ENCODE measurements at places on chromosomes 13 and 19. TPM values are rescaled to one million over a fixed set of nuclear protein-coding genes. Genes with fewer than 3 reads are reported as not detected.

DNA sequence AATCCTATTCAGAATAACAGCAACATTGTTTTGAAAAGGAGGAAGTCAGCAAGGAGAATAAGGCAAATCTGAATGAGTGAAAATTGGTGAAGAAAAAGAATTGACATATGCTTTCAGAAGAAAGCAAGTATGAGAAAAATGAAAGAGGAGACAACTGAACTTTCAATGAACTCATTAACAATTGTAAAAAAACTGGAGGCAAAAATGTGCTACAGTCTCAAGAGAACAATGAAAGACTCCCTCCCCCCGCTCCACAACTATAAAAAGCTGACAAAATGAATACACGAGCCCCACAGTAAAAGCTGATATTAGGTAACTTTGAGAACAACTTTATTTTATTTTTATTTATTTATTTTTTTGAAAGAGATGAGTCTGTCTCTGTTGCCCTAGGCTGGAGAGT, 373.1 kb downstream of the DIAPH3 start:
- H3K36me3 ChIP-seq, result no peaks in the 10 kb centered on the region
- H3K4me3 ChIP-seq, result no peak overlapping the region
- no peak overlapping the region for H3K27ac ChIP-seq
- H3K27me3 ChIP-seq, result no peaks in the 10 kb centered on the region
- DNase-seq, result no peak

DNA sequence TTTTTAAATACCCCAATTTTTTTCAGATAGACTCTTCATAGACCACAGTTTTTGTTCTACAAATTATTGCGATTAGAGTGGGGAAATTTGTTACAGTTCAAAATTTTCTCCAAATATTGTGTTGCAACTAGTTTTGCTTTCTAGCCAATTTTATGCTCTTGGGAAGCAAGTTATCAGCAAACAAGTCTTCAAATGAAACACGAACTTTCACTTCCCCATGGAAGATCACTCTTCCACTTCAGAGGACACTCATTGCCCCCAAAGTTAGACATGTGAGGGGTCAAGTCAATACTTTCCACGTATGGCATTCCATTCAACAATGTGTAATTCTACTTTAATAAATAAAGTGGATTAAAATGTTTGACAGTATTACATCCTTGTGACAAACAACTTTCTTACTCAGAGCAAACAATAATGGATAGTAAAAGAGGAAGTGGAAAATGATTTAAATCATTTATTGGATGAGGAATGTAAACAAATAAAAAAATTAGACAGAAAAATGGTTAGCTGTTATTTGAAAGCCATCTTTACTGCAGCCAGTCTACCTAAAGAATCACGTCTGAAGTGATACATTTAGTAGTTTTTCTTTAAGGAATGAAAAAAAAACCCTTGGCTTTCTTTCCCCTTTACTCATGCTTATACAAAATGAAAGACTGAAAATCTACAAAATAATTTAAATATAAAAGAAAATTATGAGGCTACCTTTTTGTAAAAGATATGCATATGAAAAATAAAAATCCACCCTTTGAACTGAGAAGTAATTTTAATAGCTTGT, 41.2 kb upstream of the TNFSF11 start:
- peaks cover 3% of the 10 kb centered on the region for H3K4me1 ChIP-seq
- no peaks in the 10 kb centered on the region for H3K36me3 ChIP-seq
- no peak overlapping the region for H3K4me3 ChIP-seq
- no peak for DNase-seq

- H3K4me1 ChIP-seq, result no peaks in the 10 kb centered on the region
- no peaks in the 10 kb centered on the region for H3K27me3 ChIP-seq
- no peak for DNase-seq
- no peak overlapping the region for H3K27ac ChIP-seq
- H3K36me3 ChIP-seq, result no peaks in the 10 kb centered on the region
Observed at GRCh38 chr13:103810026-103810425, 743.8 kb upstream of the SLC10A2 start.

Gene SLC1A6
- total RNA-seq, result not detected

- no peak for DNase-seq
- peaks cover 18% of the 10 kb centered on the region for H3K4me1 ChIP-seq
- no peaks in the 10 kb centered on the region for H3K27me3 ChIP-seq
- peak overlapping the region; percentile 92 for H3K4me3 ChIP-seq
- H3K27ac ChIP-seq, result peak overlapping the region; percentile 66
Observed at GRCh38 chr19:11507370-11508078, 1.9 kb upstream of the ZNF653 start.

GRCh38 chr13:38024431-38024830, 154.9 kb upstream of the TRPC4 start:
- no peaks in the 10 kb centered on the region for H3K36me3 ChIP-seq
- no peaks in the 10 kb centered on the region for H3K4me1 ChIP-seq
- H3K27ac ChIP-seq, result no peak overlapping the region
- DNase-seq, result no peak
- H3K4me3 ChIP-seq, result no peak overlapping the region

DNA sequence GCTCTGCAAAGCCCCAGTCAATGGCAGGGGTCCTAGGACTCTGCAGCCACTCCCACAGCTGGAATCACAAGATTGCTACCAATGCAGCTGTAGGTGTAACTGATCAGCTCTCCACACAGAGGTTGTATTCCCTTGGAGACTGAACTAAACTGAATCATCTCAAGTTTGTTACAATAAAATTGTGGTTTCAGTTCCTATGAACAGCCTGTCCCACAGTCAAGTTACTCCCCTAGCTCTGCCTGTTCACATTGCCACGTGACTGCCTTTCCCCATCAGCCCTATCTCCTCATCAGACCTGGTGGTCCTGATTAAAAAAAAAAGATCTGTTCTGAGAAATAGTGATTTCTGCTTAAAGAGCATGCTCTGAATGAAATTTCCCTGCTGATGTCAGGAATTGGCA, 287.9 kb upstream of the NBEA start:
- no peaks in the 10 kb centered on the region for H3K36me3 ChIP-seq
- H3K4me1 ChIP-seq, result no peaks in the 10 kb centered on the region
- H3K4me3 ChIP-seq, result no peak overlapping the region
- no peak for DNase-seq
- no peaks in the 10 kb centered on the region for H3K27me3 ChIP-seq

DNA sequence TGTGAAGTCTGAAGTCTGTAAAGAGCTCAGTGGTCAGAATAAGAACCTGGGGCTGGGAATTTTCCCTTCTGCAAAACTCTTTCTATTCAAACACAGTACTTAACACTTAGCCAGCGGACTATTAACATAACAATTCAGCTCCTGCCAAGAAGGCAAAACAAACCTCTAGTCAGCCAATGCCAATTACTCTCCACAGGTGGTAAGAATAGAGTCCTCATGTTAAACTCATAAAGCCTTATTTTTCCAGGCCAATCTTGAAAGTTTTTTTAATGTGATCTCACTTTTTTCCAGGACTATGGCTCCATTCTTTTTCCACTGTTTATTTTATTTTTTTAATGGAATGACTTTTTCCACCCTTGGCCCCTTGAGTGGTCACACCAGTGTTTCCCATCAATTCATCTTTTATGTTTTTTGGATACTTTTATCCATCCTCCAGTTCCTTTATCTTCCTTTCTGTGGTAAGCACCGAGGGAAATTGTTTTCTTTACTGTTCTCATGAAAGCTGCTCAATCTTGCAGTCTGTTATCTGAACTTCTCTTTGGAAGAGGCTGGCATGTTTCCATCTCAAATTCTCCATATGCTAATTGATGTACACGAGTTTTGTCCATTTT, 217.3 kb downstream of the LHFPL6 start:
- no peak overlapping the region for H3K4me3 ChIP-seq
- H3K4me1 ChIP-seq, result no peaks in the 10 kb centered on the region
- no peaks in the 10 kb centered on the region for H3K36me3 ChIP-seq
- no peak overlapping the region for H3K27ac ChIP-seq
- peaks cover 6% of the 10 kb centered on the region for H3K27me3 ChIP-seq

Gene KLK10
- not detected for total RNA-seq

GRCh38 chr19:1767464-1767933, 14.2 kb downstream of the ONECUT3 start:
- H3K36me3 ChIP-seq, result no peaks in the 10 kb centered on the region
- H3K27me3 ChIP-seq, result peaks cover 65% of the 10 kb centered on the region
- H3K4me3 ChIP-seq, result no peak overlapping the region
- peak; percentile 88 for DNase-seq
- peaks cover 2% of the 10 kb centered on the region for H3K4me1 ChIP-seq

- peaks cover 48% of the 10 kb centered on the region for H3K36me3 ChIP-seq
- H3K27ac ChIP-seq, result no peak overlapping the region
- DNase-seq, result no peak
- H3K4me3 ChIP-seq, result no peak overlapping the region
Observed at GRCh38 chr13:41944229-41944628, 16.7 kb downstream of the VWA8 start.

DNA sequence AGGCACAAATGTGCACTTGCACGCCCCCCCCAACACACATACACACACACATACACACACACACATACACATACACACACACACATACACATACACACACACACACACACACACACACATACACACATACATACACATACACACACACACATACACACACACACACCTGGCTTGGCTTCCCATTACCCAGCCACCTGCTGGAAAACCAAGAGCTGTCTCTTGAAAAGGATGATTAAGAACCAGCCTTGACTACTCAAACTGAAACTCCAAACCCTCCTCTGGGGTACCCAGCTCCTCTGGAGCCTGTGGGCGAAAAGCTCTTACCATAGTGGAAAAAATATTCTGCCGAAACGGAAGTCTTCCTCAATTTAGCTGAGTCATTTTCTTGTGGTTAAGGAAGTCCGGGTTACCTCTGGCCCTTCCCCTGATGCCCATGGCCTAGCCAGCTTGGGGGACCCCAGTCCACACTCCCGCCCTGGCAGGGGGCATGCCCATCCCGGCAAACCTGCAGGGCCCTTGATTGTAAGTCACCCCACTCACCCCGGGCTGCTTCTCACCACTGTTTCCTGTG, 21.9 kb downstream of the CEBPA start:
- peak; percentile 79 for DNase-seq
- peak overlapping the region; percentile 77 for H3K27ac ChIP-seq
- peaks cover 5% of the 10 kb centered on the region for H3K27me3 ChIP-seq
- peaks cover 12% of the 10 kb centered on the region for H3K4me1 ChIP-seq
- H3K36me3 ChIP-seq, result no peaks in the 10 kb centered on the region
- peak overlapping the region; percentile 2 for H3K4me3 ChIP-seq

GRCh38 chr19:49295208-49295880, 29.6 kb downstream of the SLC6A16 start:
- H3K36me3 ChIP-seq, result no peaks in the 10 kb centered on the region
- peaks cover 1% of the 10 kb centered on the region for H3K4me1 ChIP-seq
- peaks cover 10% of the 10 kb centered on the region for H3K27me3 ChIP-seq
- no peak for DNase-seq

Gene FAM124A
- 0.82 TPM for total RNA-seq

Gene HTR2A
- total RNA-seq, result not detected

Gene BRCA2
- 24.7 TPM for total RNA-seq

Gene LIN37
- 7.7 TPM for total RNA-seq

Gene NAPA
- total RNA-seq, result 61.9 TPM

Gene OR1M1
- not detected for total RNA-seq

DNA sequence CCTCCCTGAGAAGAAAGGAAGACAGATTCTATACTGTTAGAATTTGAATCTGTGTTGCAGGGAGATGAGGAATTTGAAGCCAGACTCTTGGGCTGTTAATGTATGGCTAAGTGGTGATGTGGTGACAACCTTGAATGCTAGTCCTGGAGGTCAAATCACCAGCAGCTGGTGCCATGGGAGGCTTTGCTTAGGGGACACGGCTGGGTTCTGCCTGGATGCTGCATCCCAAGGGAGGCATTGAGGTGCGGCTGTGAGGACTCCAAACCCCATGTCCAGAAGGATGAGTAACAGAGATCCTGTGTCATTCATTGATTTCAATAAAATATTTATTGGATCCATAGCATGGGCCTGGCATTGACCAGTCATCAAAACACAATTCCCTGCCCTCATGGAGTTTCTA, 42.3 kb downstream of the RFX2 start:
- H3K27ac ChIP-seq, result no peak overlapping the region
- no peak for DNase-seq
- H3K4me3 ChIP-seq, result no peak overlapping the region
- no peaks in the 10 kb centered on the region for H3K36me3 ChIP-seq

- H3K27me3 ChIP-seq, result no peaks in the 10 kb centered on the region
- no peak overlapping the region for H3K27ac ChIP-seq
- H3K4me1 ChIP-seq, result peaks cover under 1% of the 10 kb centered on the region
Observed at GRCh38 chr19:9871626-9872338, 36.7 kb downstream of the PIN1 start.

GRCh38 chr19:29843180-29844051, 31.6 kb downstream of the CCNE1 start:
- no peaks in the 10 kb centered on the region for H3K36me3 ChIP-seq
- peak; percentile 78 for DNase-seq
- H3K27me3 ChIP-seq, result no peaks in the 10 kb centered on the region
- peaks cover 26% of the 10 kb centered on the region for H3K4me1 ChIP-seq
- H3K27ac ChIP-seq, result peak overlapping the region; percentile 51
- H3K4me3 ChIP-seq, result peak overlapping the region; percentile 81

GRCh38 chr13:96178759-96179158, 88.9 kb downstream of the HS6ST3 start:
- H3K27ac ChIP-seq, result no peak overlapping the region
- no peaks in the 10 kb centered on the region for H3K4me1 ChIP-seq
- no peaks in the 10 kb centered on the region for H3K27me3 ChIP-seq
- DNase-seq, result no peak
- H3K4me3 ChIP-seq, result no peak overlapping the region

Gene URAD
- total RNA-seq, result not detected

Measured in activated CD4-positive, alpha-beta T cell treated with anti-CD3 and anti-CD28 coated beads, Interleukin-2, amount 10 ng/mL, durations not matched to agents 24 days and 14 days (primary cell).